ENCODE measurements at places on chromosomes 11 and 22.
A peak's percentile ranks its signal among the peaks of the same experiment; 100 is the strongest.

DNA sequence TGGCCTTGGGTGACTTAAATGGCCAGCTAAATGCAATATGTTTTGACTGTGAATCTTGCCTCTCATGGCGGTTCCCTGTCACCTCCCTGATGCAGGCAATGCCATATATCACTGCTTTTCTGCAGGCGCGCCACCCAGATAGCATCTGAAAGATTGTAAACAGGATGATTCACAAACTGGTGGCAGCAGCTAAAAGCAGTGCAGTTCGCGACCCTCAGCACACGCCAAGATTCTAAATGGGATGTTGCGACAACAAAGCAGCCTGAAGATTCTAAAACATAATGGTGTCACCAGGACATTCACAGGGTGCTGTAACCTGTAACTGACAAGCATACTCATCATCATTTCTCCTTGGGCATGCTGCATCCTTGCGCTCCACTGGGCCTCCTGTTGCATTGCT, 440.4 kb upstream of the CADM1 start:
- no peaks in the 10 kb centered on the region for H3K27me3 ChIP-seq
- no peaks in the 10 kb centered on the region for H3K36me3 ChIP-seq
- H3K4me3 ChIP-seq, result no peak overlapping the region
- H3K4me1 ChIP-seq, result no peaks in the 10 kb centered on the region
- no peak overlapping the region for H3K27ac ChIP-seq

GRCh38 chr11:61973476-61974162, 6.2 kb upstream of the FTH1 start:
- H3K4me1 ChIP-seq, result peaks cover 54% of the 10 kb centered on the region
- peak overlapping the region; percentile 99 for H3K27ac ChIP-seq
- DNase-seq, result no peak

GRCh38 chr11:127233998-127234397, 233.4 kb upstream of the KIRREL3 start:
- H3K4me3 ChIP-seq, result no peak overlapping the region
- H3K27me3 ChIP-seq, result no peaks in the 10 kb centered on the region
- no peak overlapping the region for H3K27ac ChIP-seq
- no peaks in the 10 kb centered on the region for H3K4me1 ChIP-seq
- no peaks in the 10 kb centered on the region for H3K36me3 ChIP-seq
- no peak for DNase-seq

GRCh38 chr11:41866525-41866924, 407.1 kb upstream of the LRRC4C start:
- H3K27ac ChIP-seq, result no peak overlapping the region
- no peaks in the 10 kb centered on the region for H3K27me3 ChIP-seq
- H3K4me3 ChIP-seq, result no peak overlapping the region
- no peaks in the 10 kb centered on the region for H3K36me3 ChIP-seq
- no peaks in the 10 kb centered on the region for H3K4me1 ChIP-seq
- DNase-seq, result no peak

DNA sequence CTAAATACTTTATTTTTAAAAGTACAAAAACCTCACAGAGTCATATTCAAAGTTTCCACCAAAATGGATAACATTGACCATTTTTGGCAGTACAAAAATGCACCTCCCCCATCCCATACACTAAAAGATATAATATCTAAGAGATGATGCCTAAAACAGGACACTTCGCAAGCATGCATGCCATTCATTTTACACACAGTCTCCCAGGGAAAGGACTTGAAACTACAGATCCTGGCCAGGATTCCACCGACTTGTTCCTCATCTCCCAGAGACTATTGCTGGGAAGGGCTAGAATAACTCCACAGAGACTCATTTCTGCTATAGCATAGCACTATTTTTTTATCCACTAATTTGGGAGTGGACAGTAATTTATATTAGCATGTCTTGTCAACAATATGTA, 81.7 kb downstream of the MTNR1B start:
- no peaks in the 10 kb centered on the region for H3K36me3 ChIP-seq
- DNase-seq, result no peak
- H3K27ac ChIP-seq, result no peak overlapping the region
- no peak overlapping the region for H3K4me3 ChIP-seq
- H3K4me1 ChIP-seq, result no peaks in the 10 kb centered on the region

DNA sequence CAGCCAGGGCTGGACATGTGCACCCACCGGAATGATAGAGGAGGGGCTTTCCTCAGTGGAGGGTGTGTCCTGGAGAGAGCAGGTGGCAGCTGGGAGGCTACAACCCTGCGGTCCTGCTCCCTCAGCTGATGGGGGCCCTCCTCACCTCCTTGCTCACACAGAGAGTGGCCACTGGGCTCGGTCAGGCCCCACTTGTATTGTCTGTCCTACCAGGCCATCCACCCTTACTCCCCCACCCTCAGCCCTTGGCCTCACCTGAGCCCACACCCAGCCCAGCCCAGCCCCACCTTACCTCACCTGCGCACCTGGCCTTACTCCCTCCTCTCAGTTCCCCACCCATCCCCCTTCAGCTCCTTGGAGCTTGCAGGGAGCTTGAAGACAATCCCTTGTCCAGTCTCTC, 3.1 kb downstream of the TRPM5 start:
- H3K4me1 ChIP-seq, result peaks cover 15% of the 10 kb centered on the region
- H3K27ac ChIP-seq, result no peak overlapping the region
- H3K36me3 ChIP-seq, result no peaks in the 10 kb centered on the region
- peaks cover 8% of the 10 kb centered on the region for H3K27me3 ChIP-seq
- no peak overlapping the region for H3K4me3 ChIP-seq

GRCh38 chr11:125918140-125918840, 14.0 kb downstream of the DDX25 start:
- no peaks in the 10 kb centered on the region for H3K27me3 ChIP-seq
- no peak overlapping the region for H3K27ac ChIP-seq
- H3K4me1 ChIP-seq, result no peaks in the 10 kb centered on the region
- DNase-seq, result no peak

Measured in vagina (tissue), 2 donors.